NCI-H1092 (cell line): ENCODE measurements at places on chromosomes 11 and 22.

GRCh38 chr11:2995893-2996554 lies 3.9 kb upstream of the NAP1L4 start:
- DNase-seq = no peak

DNA sequence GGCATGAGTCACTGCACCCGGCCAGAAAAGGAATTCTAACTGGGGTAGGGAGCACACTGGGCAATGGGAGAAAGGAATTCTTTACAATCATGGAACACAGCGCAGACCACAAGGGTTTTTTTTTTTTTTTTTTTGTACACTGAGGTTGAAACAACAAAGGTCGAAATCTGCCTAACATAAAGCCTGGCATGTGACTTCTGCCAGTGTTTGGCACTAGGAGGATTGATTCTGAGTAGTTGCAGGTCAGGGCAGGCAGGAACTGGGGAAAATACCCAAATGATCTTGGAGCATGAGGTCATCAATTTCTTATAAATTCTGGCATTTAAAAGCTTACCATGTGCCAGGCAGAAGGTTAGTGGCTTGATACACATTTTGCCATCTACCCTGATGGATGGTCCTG lies 202.0 kb upstream of the SNX19 start:
- DNase-seq = no peak

- DNase-seq = no peak
Observed at GRCh38 chr22:29141078-29141688, 64.5 kb upstream of the EMID1 start.

DNA sequence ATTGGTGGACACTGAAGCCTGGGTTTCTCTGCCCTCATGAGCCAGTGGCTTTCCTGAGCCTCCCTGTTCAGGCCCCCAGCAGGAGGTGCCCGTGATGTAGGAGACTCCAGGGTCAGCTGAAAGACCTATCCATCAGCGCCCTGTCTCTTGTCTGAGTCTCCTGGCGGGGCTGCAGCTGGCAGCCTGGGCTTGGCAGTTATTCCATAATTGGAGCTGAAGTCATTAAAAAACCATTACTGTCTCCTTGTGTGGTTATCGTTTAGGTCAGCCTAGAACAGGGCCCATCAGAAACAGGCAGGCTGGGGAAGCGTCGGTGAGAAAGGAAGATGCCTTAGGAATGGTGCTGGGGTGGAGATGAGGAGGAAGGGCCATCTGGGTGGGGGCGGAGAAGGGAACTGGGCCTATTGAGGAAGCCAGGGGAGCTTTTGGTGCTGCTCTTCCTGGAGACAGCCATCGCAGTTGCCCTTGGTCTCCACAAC lies 5.0 kb downstream of the TUB start:
- DNase-seq = peak; percentile 66

- no peak for DNase-seq
Observed at GRCh38 chr11:216081-216974, 8.8 kb downstream of the RIC8A start.

DNA sequence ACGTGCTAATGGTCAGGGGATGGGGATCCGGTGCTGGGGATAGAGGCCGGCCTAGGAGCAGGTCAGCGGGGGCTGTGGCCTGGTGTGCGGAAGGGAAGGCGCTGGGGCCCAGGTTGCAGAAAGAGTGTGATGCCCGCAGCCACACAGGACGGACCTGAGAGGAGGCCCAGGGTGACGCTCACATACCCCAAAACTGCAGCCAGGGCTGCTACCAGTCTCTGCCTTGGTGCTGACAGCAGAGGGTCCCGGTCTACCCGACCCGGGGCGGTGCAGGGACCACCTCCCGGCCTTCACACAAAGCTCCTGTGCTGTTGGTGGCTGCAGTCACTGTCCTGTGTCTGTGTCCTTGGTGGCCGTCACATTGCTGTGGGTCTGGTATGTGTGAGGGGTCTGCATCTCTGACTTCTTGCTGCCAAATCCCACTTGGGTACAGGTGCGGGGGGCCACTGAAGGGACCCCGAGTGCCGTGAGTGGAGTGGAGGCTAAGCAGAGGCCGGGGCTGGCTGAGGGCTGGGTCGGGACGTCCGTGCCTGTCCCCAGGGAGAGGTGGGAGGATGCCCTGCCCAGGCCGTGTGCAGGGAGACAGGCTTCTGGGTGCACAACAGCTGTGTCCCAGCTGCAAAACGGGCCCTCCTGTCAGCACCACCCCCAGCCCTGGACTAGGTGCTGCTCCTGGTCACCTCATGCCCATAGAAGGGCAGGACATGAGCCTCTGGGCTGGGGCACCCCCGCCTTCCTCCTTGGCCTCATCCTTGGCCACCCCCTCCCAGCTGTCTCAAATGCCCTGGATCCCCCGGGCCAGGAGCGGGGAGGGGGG lies 1.5 kb downstream of the LSP1 start:
- no peak for DNase-seq

DNA sequence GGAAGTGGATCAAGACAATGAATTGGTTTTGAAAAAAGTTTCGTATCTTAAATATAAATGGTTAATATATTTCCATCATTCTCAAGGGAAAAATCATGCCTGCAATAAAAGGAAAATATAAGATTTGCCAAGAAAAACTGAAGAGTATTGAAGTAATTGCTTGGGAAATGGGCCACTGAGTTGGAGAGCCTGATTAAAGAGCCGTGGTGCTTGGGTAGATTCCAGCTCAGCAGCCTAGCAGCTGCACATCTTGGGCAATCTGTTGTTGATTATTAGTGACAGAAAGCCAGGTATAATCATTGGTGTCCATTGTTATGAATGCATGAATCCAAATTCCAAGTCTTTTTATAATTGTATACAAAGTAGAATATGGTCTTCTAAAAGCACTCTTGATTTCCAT lies 800.9 kb upstream of the CHORDC1 start:
- no peak for DNase-seq

GRCh38 chr11:7833527-7833926 lies 36.8 kb upstream of the OR5P2 start:
- DNase-seq = no peak

DNA sequence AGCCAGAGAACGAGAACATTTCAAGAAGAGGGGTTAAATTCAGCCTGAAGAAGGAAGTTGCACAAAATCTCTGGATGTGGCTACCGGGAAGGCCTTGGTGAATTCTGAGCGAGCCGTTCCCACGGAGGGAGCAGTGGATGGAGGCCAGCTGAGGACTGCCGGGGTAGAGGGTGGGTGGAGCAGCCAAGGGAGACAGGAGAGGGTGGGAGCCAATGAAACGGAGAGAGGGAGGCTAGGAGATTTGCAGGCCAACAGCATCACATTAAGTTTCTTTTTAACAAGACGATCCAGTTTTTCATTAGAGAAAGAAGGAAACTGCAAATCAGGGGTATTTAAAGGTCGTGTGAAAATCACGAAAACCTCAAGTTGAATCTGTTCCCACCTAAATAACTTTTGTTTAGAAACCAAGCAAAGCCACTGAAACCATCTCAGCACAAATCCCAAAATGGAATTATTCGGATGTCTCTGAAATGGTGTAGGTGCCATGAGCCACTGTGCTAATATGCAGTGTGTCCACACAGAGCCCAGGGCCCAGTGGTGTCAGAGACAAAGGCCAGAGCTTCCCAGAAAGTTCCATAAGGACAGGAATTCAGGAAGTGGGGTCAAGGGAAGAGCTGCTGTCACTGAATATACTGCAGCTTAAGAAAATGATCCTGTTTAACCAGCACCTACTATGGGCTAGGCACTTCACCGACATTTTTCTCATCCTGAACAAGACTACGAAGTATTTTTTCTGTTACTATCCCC lies 59.7 kb upstream of the SLC35C1 start:
- DNase-seq = no peak

- DNase-seq = no peak
Observed at GRCh38 chr11:122743949-122744348, 88.4 kb downstream of the UBASH3B start.
